ENCODE measurements at places on chromosomes 4 and X.

- no peak for DNase-seq
Observed at GRCh38 chr4:47155919-47156318, 124.6 kb downstream of the GABRB1 start.

GRCh38 chr4:187184508-187184907 lies 460.9 kb upstream of the FAT1 start:
- DNase-seq, result no peak

DNA sequence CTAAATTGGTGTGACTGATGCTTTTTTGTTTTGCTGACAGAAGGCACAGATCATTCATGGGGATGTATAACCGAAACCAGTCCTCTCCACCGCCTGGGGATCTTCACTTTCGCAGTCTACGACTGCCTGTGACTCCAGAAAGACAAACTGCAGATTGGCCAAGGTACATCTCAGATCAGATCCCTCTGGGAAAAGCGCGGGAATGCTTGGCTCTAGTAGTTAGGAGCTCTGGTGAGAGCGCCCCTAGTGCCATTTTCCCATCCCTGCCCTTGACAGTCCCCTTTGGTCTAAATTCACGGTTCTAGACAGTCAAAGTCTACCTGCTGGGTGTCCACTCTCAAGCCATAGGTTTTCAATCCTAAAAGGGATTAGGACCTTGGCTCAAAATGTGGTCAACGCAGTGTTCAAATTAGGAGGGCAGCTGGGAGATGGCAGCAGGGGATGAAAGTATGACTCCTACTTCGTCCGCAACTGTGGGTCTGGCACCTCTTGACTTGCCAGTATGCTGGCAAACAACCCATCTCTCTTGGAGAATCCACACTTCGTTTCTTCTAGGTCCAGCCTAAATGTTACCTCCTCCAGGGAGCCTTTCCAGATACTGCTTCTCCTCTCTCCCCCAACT lies 6.9 kb upstream of the HAND2 start:
- DNase-seq, result no peak

- DNase-seq, result no peak
Observed at GRCh38 chr4:182569561-182569960, 326.4 kb downstream of the TENM3 start.

DNA sequence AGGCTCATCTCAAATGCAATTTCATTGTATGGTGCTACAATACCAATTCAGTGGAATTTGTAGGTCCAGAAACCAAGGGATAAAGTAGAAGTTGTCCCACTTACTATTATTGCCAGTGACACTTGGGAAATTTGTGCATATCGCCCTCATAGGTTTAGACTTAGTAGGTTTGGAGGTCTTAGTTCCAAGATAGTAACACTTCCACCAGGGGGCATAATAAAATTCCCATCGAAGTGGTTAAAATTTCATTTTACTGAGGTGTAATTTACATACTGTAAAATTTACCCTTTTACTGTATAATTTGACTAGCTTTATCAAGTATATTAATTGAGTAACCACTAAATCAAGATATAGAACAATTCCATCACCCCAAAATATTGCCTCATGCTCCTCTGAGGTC lies 174.6 kb downstream of the INPP4B start:
- DNase-seq, result no peak
